ENCODE measurements at places on chromosomes 6 and 20.

- DNase-seq: no peak
Observed at GRCh38 chr6:70590400-70590799, 23.7 kb downstream of the SDHAF4 start.

DNA sequence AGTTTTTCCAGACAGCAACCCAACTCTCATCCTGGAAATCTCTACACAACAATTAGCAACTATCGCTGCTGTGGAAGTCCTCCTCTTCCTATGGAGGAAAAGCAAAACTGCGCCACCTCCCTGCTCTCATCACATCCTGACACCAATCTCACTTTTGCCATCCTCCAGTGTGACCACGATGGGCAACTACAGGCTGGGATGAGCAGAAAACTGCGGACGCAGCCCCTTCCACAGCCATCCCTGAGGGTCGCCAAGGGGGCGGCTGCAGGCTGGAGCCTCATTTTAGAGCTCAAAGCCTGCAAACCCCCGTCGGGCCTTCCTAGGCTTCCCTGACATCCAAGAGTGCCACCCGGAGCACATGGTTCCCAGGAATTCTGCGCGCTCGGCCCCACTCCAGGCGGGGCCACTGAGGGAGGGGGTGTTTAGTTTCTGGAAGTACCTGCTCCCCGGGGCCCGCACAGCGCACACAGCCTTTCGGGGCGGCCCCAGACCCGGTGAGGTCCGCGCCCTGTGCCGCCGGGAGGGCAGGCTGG is 1.2 kb downstream of the TCFL5 start:
- DNase-seq: no peak

DNA sequence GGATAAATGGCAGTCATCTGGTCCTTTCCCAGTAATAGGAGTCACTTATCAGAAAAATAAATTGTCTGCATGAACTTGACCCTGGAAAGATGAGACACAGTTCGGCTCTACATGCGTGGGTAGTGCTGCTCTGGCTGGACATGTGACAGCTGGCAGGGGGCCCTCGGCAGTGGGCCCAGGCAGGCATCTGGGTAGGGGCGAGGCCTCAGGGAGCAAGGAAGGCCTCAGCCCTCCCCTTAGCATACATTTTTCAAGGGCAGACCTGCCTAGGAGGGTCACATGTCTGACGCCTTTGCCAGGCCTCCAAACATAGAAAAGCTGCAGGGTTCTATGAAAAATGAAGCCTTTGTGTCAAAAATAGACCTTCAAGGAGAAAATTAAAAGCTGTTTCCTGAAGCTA is 12.8 kb upstream of the ILRUN start:
- no peak for DNase-seq

- no peak for DNase-seq
Observed at GRCh38 chr6:148842296-148843019, 95.6 kb downstream of the UST start.

DNA sequence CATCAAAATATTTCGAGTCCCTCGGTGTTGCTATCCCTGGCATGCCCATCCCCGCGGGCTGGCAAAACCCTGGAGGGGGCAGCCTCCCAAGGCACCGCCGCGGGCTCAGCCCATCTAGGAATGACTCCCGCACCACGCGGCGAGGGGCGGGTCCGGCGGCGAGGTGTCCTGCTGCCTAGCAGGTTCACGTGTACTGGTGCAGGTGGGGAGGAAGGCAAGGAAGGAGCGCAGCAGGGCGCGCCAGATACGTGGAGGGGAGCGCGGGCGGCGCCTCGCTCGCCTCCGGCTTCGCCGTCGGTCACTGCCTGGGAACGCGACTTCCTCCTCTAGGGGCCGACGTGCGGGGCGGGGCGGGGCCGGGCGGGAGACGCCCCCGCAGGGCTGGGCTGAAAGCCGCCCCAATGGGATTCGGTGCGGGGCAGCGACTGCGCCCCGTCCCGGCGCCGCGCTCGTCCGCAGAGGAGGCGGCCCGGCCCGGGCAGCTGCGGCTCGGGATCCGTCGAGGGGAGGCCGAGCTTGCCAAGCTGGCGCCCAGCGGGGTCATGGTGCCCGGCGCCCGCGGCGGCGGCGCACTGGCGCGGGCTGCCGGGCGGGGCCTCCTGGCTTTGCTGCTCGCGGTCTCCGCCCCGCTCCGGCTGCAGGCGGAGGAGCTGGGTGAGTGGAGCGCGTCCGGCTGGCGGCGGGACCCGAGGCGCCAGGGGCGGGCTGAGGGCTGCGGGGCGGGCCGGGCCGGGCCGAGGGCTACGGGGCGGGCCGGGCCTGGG is at the start of gene DCBLD1:
TSS of gene DCBLD1 (plus strand) at position 435 of the 764 bp plus-strand sequence. CDS start at position 543, 108 bp downstream.
- DNase-seq: peak; percentile 44

DNA sequence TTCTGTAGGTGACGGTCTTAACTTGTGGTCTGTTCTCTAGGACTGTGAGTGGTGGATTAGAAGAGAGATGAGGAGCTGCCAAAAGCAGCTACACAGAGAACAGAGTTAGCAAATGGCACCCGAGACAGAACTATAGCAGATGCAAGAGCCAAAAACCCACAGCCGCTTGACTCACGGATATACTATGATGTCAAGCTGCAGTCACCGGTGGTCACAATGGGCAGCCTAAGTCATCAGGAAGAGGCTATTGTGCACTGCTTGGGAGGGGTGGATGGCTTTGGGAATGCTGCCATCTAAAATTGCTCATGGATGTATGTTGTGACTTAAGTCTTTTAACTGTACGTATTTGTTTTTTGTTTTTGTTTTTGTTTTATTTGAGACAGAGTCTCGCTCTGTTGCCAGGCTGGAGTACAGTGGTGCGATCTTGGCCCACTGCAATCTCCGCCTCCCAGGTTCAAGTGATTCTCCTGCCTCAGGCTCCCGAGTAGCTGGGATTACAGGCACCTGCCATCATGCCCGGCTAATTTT is at the start of gene GTSF1L:
TSS of gene GTSF1L (minus strand) at position 192 of the 528 bp plus-strand sequence. CDS start 308 bp downstream, outside the sequence.
- no peak for DNase-seq

- DNase-seq: no peak
Observed at GRCh38 chr20:15446373-15446772, 1109.0 kb upstream of the FLRT3 start.

GRCh38 chr6:23246896-23247295 is 677.5 kb downstream of the HDGFL1 start:
- DNase-seq: no peak

DNA sequence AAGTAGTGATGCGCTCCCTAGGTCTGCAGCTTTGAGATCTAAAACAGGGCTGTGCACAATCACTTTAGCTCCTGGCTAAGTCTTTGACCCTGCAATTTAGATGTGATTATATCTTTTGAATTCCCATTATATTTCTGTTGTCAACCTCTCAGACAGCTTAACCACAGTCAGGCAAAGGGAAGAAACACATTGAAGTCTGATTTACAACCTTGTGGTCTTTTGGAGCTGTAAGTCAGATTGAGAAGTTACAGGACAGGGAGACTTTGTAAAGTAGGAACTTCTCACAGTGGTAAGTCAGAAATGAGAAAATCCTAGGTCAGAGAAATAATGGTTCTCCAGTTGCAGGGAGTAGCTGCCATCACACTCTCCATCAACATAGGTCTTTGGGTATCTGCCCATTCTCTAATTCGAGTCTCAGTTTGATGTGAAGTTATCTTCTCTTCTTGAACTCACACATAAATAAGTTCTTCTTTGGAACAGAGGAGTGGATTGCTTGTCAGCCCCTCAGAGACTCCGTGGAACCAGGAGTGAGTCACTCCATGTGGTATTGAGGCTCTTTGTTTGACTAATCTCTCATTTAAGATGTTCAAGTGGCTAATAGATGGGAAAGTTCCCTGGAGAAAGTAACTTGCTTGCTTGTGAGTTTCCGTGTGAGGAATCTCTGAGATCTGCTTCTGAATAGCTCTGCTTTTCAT is 35.0 kb upstream of the SGK1 start:
- no peak for DNase-seq

DNA sequence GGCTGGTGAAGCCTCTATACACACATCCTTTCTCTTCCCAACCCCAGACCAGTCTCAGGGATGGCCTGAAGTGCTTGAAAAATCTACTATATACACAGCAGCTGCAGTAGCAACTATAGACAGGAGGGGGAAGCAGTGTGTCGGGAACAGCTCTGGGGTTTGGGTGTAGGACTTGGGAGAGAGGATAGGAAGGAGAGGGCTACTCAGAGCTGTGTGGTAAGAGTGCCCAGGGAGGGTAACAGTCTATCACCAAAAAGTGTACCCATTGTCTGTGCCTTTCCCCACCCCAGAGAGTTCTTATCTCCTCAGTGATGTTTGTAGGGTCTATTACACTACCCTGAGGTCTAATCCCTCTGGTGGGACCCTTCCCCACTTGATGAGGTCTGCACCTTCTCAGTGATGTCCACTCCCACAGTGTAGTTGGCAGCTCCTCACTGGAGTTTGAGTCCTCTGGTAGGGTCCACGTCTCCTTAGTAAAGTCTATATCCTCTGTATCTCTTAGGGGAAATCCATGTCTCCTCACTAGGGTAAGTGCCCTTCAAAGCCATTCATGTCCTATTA is 1.5 kb upstream of the GGT7 start:
- DNase-seq: peak; percentile 55

DNA sequence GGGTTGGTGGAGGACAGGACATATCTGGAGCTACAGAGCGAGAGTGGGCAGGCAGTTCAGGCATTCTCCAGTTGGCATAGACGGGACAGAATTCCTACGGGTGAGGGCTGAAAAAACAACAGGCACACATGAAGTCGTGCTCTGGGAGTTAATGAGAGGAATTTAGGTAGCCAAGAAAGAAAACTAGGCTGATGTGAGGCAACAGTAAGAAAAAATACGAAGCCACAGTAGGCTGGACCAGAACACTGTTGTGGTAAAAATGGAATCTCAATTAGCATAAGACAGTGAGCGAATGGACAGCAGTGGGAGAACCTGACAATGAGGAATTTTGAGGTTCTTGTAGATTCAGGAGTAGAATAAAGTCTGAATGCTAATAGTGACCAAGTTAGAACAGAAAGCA is 488.1 kb upstream of the AGPAT4 start:
- no peak for DNase-seq

DNA sequence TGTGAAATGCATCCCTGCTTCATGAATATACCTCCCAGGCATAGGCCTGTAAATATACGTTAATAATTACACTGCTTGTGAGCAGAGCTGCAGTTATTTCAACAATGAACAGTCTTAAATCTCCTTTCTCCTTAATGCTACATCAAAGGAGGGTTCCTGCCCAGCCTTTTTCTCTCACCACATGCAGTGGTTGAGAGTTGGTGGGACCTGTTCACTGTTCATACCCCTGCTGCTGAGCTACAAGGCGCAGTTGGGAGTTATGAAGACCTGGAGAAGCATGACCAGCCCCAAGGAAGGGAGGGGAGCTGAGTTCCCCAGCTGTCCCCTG is 111.9 kb upstream of the FOXQ1 start:
- DNase-seq: no peak

GRCh38 chr20:10007747-10008146 is 27.0 kb upstream of the ANKEF1 start:
- DNase-seq: no peak

DNA sequence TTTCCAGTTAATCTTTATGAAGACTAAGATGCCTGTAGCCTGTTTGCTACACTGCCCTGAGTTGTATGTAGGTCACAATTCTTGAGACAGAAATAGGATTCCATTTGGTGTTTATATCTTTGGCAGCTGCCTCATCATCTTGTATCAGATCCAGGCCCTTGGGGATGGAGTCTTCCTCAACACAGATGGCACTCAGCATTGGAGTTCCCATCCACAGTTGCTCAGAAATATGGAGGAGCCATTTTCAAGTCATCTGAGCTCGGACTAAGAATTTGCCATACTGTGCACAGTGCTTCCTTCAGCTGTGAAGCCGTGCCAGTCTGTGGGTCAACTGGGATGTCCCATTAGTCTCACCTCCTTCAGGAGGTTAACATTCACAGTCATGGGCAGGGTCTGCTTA is 156.6 kb downstream of the ZDHHC14 start:
- no peak for DNase-seq

DNA sequence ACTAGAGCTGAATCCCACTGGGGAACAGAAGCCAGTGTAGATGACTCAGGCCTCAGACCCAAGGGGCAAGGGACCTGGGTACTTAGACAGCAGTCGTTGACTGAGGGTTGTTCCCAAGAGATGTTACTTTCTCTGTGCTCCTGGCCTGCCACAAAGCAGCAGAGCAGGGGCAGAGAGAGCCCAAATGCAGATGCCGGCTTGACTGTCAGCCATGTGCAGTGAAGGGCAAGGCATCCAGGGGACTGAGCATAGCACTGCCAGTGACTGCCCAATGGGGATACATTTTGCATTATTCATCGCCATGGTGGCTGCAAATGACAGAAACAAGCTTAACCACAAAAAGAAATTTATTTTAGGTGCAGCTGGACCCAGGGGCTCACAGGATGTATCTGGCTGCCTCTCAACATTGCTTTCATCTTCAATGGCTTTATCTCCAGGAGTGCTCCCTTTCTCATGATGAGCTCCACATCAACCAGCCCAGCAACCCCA is 7.6 kb upstream of the TP53RK start:
- no peak for DNase-seq

DNA sequence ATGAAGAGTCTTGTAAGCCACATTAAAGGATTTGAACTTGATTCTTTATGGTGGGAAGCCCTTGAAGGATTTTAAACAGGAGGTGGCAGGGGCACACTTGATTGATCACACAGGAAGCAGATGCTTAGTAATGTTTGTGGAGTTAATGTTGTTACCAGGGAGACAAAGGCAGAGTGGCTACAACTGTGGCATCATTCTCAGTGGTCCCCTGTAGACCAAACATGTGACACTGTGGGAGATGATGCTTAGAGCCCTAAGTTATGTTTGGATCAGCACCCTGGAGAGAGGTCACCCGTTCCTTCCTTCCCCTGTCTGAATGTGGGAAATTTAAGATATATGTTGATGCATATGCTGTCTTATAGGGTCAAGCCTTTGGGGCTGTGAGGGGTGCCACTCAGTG is 53.2 kb downstream of the EIF2S2 start:
- DNase-seq: no peak

DNA sequence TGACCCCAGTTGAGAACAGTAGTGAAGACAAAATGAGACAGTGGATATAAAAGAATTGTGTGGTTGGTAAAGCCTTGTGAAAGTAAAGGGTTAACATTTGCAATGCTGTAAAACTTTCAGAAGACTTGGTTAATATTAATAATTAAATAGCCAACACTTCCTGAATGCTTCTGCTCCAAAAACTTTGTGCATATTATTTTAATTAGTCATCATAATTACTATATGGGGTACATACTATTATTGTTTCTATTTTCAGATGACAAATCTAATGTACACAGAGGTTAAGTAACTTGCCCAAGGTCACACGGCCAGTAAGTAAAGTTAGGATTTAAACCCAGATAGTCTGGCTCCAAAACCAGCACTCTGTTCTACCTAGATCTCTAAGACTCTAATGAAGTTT is 291.3 kb downstream of the OGFRL1 start:
- no peak for DNase-seq
